ENCODE measurements at places on chromosomes 13 and 19.

GRCh38 chr13:40564342-40565001, 102.0 kb downstream of the FOXO1 start:
- DNase-seq: no peak

DNA sequence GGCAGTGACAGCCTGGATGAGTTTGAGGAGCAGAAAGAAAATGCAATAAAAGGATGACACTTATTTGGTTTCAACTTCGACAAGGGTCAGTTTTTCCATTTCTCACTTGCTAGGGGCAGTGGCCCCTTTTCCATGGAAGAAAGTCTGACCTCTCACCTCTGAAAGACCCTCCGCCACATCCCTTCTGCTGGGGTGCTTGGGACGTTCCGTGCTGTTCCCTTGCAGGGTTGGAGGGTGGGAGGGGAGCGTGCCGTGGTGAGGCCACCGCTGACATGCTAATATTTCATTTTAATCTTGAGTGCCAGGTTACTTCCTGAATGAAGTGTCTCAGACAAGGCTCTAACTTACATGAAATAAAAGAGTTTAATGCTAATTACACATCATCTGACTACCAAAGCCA, 5.2 kb upstream of the ZNF536 start:
- no peak for DNase-seq

DNA sequence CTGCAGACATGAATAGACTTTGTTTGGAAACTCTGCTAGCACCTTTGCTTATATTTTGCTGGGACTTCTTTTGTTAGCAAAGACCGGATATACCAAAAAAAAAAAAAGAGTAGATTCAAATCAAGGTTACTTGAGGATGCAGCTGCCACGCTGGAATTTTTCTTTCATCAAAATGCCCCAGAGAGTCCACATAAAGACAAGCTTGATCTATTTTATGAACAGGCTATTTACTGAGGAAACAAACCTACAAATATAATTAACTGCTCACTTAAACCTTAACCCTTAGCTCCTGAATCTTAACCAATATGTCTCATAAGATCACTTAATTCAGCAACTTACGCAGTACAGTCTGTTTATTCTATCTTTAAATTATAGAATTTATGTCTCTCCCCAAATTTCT, 27.1 kb upstream of the DOCK9 start:
- DNase-seq: no peak

- no peak for DNase-seq
Measured at GRCh38 chr13:46648166-46648607, 95.2 kb downstream of the LRCH1 start.

GRCh38 chr19:51001515-51001914, at the start of gene KLK8:
Gene KLK8, minus strand, starts transcription at chr19:51001604. Its CDS starts 437 bp downstream, at chr19:51001167.
- no peak for DNase-seq

DNA sequence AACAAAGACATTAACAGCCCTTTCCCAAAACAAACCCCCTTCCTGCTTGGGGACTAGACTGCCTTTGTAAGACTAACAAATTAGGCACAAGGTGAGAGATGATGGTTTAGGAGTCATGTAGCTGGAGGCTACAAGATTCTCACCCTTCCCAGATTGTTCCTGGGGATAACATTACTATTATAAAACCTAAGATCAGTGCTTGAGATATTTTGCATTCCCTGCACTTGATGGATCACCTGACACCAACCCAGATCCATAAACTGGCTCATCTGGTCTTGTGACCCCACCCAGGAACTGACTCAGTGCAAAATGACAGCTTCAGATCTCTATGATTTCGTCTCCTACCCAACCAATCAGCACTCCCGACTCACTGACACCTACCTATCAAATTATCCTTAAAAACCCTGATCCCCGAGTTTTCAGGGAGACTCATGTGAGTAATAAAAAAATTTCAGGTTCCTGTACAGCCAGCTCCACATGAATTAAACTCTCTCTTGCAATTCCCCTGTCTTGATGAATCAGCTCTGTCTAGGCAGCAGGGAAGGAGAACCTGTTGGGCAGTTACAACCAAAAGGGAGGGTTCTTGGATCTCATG, 2.4 kb upstream of the ZNF616 start:
- DNase-seq: no peak

GRCh38 chr13:112900226-112900600, 68.8 kb upstream of the MCF2L start:
- no peak for DNase-seq

GRCh38 chr13:98184792-98185191, 7.7 kb upstream of the RNF113B start:
- no peak for DNase-seq
